ENCODE measurements at places on chromosomes 2 and 18.
A peak's percentile ranks its signal among the peaks of the same experiment; 100 is the strongest.

DNA sequence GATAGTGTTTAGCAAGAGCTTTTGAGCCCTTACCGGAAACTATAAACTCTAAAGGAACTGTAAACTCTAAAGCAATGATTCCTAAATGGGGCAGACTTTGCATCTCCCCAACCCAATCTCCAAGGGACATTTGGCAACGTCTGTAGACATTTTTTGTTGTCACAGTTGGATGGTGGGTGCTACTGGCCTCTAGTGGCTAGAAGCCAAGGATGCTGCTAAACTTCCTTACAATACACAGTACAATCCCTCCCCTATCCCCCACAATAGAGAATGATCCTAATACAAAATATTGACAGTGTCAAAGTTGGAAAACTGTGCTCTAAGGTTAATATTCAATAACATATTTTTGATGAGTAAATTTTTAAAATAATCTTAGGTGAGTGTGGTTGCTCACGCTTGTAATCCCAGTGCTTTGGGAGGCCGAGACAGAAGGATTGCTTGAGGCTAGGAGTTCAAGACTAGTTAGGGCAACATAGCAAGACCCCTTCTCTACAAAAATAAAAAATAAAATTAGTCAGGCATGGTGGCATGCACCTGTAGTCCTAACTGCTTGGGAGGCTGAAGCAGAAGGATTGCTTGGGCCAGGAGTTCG is 66.7 kb downstream of the PTPN4 start:
- DNase-seq, result peak; percentile 12

GRCh38 chr2:223052548-223053483 is 826 bp downstream of the KCNE4 start:
- no peak for DNase-seq

GRCh38 chr18:9824474-9824832 is 61.3 kb upstream of the TXNDC2 start:
- no peak for DNase-seq

DNA sequence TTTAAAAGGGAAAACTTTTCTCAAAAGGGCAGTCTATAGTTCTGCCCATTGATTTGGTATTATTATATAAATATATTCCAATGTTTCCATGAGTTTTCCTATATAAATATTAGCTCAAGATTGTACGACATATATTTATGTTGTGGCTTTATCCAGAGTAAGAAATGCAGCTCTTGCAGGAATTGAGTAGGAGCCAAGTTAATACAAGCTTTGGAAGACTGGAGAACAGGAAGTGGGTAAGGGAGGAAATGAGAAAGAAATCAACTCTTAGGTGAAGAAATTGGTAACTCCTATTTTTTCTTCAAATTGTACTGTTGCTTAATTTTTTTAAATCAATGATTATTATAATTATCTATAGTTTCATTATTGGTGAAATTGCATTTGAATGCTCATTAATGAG is 105.4 kb upstream of the FAM117B start:
- no peak for DNase-seq

GRCh38 chr2:26088038-26088643 is 54.3 kb downstream of the RAB10 start:
- no peak for DNase-seq

- no peak for DNase-seq
These were observed 119.3 kb downstream of the UBR3 start for GRCh38 chr2:169946546-169946945.

- DNase-seq, result no peak
These were observed 16.7 kb upstream of the BZW1 start for GRCh38 chr2:200795028-200795440.

DNA sequence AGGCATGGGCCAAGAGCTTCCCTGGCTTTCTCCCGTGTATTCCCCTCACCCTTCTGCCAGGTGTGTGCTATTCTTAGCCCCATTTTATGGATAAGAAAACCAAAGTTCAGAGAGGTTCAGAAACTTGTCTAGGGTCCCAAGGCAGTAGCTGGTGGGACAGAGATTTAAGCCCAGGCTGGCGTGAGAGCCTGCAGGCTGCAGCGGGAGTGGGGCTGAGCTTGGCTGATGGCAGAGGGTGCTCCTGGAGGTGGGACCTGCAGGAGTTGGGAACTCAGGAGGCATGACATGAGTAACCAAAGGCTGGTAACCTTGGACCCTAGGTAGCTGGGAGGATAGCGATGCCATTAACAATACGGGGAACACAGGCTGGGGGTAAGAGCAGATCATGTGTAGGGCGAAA is 87.3 kb upstream of the B3GNT7 start:
- no peak for DNase-seq

GRCh38 chr2:172177996-172178395 is 75.3 kb upstream of the DLX2 start:
- DNase-seq, result no peak

DNA sequence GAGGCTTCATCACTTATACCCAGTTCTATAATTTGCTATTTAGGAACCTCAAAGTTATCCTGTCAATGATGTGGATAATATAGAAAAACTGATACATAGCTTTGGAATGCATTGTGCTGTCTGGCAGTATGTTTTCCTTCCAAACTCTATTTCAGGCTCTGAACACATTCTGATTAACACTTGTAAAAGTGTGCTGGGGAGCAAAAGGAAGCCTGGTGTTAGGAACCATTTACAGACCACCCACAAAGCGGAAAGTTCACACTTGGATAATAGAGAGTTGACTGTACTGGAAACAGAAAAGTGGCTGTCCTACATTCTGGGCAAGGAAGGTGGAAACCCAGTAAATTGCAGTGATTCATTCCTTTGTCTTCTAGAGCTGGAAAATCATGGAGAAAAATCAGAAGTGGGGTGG is 114.5 kb upstream of the ZFP36L2 start:
- no peak for DNase-seq

DNA sequence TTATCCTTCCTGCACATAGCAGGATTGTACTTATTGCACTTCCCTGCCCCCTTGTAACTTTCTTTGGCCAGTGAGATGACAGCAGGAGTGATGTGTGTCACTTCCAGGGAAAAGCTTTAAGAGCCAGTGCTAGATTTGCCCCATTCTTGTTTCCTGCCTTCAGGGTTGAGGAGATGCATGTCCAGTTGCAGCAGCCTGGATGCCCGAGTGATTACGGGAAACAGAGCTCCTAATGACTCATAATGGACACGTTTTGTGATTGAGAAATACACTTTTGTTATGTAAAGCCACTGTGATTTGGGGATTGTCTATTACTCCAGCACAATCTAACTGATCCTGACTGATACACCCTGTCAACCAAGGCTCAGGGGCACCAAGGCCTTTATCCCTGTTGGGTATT is 5.0 kb upstream of the TET3 start:
- DNase-seq, result no peak

DNA sequence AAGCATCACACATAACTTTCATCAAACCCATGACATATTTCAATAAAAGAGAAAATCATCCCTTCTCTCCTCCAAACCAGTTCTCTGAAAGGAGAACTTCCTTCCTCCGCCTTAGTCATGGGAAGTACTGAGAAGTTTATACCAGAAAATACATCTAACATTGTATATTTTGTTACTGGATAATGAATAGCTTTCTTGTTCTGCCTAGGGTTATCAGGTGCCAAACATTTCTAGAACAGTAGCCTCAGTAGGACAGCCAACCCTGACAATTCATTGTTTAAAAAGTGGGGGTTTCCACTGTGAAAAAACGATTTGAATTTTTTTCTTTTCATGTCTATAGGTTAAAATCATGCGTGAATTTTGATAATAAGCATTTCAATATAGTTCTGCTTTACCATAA is 16.0 kb upstream of the DAW1 start:
- no peak for DNase-seq

DNA sequence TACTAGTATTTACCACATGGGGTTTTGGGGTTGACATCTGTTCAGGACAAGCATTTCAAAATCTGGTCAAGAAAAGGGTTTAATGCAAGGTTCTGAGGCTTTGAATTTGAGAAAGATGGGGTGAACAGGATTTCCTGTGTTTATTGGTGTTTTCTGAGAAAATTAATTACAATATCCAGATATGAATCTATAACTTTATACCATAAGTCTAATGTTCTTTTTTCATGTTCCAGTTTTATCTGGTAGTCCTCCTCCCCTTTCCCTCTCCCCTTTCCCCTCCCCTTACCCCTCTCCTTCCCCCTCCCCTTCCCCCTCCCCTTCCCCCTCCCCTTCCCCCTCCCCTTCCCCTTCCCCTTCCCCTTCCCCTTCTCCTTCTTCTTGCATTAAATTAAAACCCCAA is 1518.2 kb upstream of the TMEFF2 start:
- DNase-seq, result no peak

DNA sequence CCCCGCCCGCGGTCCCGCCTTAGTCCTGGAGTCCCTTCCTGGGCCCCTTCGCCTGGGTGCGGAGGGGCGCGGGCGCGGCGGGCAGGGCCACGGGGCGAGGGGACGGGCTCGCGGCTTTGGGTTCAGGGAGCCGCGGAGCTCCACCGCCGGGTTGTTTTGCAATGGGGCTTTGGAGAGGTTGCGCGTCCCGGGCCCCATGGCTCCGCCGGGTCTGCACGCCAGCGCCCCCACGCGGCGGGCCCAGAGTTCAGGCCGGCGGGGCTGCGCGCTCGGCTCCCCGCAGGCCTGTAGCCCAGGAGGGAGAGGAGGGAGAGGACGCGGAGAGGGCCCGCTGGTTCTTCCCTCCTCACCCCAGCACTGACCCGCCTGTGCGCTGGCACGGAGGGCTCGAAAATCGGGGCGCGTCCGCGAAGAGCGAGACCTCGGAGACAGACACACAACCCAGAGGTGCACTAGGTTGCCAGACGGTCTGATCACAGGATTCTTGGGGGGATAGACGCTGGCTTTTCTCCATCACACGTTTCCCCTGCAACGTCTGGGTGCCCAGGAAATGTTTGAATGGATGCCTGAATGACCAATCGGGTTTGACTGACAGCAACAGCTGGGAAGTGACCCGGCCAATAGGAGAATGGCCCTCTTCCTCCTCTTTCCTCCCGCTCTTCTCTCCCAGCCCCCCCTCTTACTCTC is 4.9 kb upstream of the SIX2 start:
- DNase-seq, result no peak

DNA sequence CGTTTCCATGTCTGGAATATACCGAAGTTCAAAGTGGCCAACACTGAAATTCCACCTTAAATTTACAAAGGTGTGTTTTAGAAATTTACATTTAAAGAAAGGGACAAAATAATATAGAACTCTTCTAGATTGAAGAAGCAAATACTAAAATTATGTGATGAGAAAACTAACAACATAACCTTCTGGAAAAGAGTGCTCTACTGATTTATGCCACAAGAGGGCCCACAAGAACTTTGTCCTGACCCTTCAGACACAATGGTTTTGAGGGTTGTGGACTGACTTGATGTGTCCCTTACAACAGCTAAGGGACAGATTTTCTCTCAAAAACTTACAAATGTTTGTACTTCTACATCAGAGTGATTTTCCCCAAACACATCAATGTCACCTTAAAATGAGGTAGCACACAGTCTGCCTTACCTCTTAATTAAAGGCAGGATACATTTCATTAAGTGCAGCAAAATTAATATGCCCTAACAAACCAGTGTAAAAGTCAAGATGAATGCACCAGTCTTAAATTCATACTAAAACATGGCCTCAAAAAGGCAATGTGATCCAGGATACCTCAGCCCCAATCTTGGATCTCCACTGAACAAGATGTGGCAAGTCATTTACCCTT is 36.2 kb downstream of the EIF2AK3 start:
- no peak for DNase-seq

- DNase-seq, result no peak
These were observed 96.7 kb downstream of the PMS1 start for GRCh38 chr2:189880832-189881492.

DNA sequence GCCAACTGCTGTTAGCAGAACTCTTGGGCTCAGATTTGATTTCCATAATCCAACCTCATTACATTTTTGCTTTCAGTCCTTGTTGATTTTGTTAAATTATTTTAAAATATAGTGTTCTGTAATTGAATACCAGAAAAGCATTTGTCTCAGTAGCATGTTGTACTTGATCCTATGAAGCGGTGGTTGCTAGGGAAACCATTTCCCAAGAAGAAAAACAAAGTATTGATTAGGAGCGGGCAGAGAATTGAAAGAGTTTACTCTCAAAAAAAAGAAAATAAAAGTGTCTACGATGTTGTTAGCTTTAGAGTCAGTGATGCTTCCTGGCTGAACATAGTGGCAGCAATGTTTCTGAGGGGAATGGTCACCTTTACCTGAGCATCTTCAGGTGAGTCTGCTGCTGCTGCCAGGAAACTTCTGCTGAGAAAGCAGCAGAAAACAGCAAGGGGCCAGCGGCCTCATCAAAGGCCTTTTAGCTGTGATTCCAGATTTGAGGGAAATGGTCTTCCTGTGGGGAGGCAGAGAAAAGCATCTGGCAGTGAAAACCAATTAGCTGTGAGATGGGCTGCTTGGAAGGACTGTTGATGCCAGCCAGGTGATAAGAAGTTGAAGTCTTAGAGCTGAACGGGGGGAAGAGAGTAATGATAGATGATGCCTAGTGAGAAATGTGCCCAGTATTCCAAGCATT is 37.1 kb downstream of the CRIM1 start:
- DNase-seq, result no peak

- DNase-seq, result no peak
These were observed 44.3 kb upstream of the KLF11 start for GRCh38 chr2:9998916-9999654.

DNA sequence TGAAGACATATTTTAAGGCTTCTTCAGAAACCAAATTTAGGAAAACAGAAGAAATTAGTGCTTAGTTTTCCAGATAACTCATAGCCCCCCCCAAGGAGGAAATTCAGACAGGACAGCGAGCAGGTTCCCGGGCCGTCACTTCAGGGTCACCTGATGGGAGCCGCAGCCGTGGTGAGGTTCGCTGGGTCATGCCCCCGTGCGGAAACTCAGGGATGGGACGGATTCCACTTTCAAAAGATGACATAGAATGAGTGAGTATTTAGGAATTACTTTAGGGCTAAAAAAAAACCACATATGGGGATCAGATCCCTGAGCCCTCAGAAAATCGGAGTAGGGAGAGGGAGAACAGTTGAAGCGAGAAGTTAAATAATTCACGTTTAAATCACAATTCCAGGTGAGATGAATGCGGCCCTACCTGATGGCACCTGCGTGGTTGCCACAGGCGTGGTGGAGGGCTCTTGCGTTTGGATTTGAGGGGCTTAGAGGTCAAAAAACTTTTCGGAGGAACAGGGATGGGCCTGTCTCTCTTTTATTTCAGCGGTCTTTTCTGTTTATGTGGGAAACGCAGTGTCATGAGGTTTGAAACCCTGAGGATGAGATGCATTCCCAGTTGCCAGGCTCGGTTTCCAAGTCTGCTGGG is 114.4 kb downstream of the NFATC1 start:
- no peak for DNase-seq

GRCh38 chr2:176088048-176088936 is 4.2 kb upstream of the HOXD13 start:
- DNase-seq, result no peak

GRCh38 chr2:46576875-46577274 is 97.5 kb downstream of the TMEM247 start:
- DNase-seq, result no peak

- DNase-seq, result no peak
These were observed 506.2 kb upstream of the TMEFF2 start for GRCh38 chr2:192700934-192701333.

- DNase-seq, result no peak
These were observed 113.7 kb upstream of the COPS8 start for GRCh38 chr2:236971919-236972381.
